ENCODE measurements at places on chromosomes 6 and 20.

DNA sequence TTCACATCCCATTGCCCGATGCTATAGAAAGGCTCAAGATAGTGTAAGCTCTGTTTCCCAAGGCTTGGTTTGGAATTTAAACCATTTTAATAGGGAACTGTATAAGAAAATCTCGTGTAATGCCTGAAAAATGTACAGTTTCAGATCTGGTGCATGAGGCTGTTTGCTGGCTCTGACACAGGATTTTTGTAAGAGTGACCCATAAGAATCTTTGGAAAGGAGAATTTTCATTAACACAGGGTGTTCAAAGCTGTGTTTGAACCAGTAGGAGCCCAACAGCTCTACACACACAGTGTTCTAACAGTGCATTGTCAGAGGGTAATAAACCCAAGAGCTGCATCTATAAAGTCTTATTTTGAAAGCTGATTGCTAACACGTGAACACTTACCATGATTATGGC, 293.5 kb downstream of the PRL start:
- DNase-seq = no peak

- DNase-seq = no peak
Observed at GRCh38 chr6:135228486-135228885, 47.4 kb downstream of the MYB start.

GRCh38 chr20:53662595-53662994, 69.0 kb upstream of the ZNF217 start:
- DNase-seq = no peak

DNA sequence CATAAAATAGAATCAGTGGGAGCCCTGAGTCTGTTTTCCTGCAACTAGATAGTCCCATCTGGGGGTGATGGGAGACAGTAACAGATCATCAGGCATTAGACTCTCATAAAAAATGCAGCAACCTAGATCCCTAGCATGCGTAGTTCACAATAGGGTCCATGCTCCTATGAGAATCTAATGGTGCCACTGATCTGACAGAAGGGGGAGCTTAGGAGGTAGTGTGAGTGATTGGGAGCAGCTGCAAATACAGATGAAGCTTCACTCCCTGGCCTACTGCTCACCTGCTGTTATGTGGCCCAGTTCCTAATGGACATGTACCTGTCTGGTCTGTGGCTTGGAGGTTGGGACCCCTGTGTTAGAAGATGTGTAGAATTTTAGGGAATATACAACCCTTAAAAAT, 904.5 kb upstream of the EPHA7 start:
- no peak for DNase-seq

DNA sequence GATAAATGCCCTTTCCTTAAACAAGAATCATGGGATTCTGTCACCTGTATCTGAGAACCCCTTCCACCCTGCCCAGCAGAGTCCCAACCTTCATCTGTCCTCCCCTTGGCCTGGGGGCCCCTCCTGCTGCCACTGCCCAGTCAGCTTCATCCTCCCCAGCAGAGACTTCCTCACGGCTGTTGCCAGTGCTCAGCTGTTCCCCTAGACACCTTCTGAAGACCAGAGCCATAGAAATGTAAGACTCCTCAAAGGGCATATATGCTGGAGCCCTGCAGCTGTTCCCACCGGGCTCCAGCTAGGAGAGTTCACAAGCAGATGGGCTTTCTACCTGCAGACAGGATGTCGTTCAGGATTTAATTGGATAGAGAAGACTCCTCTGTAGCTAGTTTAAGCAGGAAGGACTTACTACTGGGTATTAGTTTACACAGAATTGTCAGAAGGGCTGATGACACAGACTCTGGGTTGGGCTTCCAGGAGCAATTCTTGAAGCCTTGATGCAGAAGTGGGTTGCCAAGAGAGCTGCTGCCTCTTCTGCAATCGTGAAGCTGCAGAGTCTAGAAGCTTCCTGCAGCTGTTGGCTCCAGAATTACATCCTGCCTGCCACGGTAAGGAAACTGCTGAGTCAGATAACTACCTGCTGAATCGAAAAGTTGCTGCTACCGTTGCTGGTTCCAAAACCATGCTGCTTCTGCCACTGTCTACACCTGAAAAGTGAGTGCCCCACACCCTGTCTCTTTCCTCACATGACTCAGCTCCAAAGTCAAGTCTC, 57.1 kb upstream of the MLN start:
- DNase-seq = peak; percentile 5

- peak; percentile 70 for DNase-seq
Observed at GRCh38 chr6:142112451-142113061, 20.2 kb upstream of the GJE1 start.

DNA sequence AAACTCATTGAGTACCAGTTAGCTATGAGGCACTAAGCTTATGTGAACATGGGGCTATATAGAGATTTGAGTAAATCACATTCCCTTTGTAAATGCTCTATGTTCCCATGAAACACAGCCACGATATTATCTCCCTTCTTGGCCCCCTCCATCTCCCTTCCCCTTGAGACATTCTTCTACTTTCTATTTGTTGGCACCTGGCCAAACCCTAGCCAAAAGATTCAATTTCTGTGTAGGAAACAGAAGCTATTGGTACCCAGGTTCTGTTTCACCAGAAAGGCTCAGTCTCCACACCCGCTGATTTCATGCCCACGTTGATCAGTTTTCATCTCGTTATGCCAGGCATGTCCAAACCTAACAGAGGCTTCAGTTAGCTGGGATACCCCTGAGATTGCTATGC, 145.5 kb upstream of the LAMP5 start:
- DNase-seq = no peak

GRCh38 chr20:41534842-41535241, 83.3 kb downstream of the CHD6 start:
- DNase-seq = no peak

DNA sequence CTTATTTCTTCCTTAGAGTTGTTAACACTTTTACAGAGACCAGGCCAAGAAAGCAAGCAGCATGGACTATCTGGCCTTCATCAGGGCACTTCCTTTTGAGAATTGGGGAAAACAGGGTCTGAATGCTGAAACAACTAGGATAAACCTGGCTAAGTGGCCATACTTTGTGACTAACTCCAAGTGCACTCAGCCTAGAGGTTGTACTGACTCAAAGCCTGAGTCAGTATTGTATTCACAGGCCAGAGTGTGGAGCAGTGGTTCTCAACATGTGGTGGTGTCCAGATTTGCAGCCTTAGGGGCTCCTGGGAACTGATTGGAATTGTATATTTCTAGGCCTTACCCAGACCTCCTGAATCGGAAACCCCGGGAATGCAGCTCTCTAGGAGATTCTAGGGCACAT, 20.1 kb downstream of the SEC23B start:
- no peak for DNase-seq

DNA sequence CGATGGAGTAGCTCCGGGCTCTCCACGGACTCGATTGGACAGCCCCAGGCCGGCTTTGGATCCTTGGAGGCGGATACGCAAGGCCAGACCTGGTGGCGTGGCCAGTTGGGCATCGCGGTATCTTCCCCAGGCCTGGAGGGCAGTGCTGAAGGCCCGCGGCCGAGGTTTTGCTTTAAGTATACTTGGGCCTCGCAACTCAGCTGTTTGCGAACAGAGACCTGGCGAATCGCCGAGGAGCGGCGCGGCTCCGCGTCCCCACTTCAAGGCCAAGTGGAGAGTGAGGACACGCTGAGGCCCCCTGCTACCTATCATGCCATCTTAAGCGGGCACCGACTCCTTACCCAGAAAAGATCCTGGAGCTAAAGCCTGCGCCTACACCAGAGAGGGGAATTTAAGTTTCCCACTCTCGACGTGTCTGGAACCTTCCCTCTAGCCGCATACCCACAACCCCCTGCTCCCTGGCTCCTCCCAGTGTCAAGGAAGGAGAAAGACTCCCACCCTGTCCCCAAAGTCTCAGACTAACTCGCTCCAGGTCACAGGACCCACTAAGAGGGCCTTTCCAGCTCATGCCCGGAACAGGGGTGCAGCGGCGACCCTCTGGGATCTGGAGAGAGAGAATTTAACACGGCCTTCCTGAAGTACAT, 4.1 kb downstream of the LINC00237 start:
- DNase-seq = peak; percentile 16

GRCh38 chr6:100488244-100488643, 23.5 kb upstream of the SIM1 start:
- DNase-seq = no peak

DNA sequence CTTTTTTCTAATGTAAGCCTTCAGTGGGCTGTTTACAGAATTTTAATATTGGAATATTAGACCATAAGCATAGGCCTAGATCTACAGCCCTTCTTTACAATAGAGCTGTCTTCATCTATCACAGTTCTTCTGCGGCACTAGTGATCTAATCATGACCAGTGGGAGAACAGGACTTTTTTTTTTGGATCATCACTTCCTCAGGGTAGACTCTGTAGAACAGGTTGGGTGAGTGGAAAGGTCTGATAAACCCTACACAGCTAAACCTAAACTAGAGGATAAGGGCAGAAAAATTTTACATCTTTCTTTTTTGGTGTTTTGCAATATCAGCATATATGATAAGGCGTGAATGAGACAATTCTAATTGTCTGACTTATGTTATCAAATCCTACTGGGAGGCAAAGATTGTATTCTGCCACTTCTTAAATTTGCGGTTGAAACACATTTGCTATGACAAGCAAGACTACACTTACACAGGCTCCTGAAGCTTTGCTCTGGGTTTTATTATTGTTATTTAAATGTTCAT, 52.2 kb downstream of the GOPC start:
- DNase-seq = no peak

DNA sequence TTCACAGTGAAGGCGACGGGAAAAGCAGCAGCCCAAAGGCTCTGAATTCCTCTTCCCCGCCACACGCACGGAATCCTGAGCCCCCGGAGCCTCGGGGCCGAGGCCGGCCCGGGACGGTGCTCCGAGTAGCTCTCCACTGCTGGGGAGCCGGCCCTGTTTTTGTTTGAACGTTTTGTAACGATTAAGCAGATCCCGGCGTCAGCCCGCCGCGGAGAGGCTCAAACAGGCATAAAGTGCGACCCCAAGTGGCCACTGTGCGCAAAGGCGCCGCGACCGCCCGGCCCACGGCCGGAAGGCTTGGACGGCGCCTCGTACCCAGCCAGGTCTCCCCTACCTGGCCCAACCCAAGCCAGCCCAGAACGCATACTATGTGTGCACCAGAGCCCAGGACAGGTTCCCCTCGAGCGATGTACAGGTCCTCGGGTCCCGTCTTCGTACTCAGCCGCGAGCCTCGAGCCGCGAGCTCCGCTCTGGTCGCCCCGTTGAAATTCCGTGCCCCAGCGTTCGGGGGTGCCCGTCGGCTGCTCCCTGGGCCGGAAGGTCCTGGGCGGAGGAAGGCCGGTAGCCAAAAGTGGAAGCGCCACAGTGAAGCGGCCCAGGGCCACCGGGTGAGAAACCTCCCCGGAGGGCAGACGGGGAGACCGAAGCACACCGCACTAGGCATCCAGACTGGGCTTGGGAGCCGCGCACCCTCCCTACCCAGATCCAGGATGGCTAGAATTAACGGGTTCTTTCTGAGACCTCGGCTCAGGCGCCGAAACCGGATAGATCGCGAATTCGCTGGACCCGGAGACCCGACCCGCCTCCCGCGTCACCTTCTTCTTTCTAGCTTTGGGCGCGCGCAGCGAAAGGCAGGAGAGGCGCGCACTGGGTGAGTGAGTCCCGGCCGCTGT, 1.2 kb upstream of the MAFB start:
- peak; percentile 71 for DNase-seq

DNA sequence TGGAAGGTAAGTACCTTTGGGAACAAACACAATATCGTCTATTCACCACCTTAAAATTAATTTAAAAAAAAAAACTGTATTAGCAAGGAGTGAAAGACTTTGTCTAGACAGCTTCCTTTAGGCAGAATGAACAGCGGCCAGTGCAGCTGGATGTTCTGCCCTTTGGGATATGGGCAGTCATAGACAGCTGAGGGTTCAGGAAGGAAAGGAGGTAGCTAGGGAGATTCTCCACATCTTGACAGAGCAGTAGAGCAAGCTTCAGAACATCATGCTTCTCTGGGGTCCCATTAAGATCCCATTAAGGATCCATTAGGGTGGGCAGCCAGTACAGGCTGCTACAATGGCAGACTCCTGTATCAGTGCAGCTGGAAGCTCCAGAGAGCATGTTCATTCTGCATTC, 46.5 kb upstream of the PLCB4 start:
- no peak for DNase-seq

DNA sequence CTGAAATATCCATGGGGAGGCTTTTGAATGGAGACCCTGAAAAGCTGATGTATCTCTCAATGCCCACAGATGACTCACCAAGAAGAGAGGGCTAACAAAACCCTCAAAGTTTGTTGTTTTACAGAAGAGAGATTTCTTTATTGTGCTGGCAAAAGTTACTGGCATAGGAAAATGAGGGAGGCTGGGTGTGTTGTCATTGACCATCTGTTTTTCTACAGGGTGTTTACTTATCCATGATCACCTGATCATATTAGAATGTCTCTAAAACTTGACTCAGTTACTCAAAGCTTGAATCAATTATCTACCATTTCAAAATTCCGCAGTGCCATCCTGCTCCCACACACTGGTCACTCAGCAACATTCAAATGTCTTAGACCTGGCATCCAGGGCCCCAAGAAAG, 9.8 kb downstream of the NCOA6 start:
- DNase-seq = no peak

DNA sequence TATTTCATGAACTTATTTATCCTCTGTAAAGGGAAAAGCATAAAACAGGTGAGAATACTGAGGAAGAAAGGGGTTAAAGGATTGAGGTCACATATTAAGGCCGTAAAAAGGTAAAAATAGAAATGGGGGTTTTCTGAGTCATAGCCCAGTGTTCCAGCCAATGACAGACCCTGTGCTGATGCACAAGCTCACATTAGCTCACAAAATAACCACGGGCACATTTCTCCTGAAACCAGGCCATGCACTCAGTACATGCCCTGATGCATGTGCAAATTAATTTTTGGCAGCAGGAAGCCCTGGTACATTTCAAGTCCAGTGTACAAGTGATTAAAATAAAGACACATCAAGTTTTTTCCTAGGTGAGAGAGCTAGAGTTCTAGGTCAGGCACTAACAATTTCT, 194.4 kb downstream of the TMEM200A start:
- no peak for DNase-seq

DNA sequence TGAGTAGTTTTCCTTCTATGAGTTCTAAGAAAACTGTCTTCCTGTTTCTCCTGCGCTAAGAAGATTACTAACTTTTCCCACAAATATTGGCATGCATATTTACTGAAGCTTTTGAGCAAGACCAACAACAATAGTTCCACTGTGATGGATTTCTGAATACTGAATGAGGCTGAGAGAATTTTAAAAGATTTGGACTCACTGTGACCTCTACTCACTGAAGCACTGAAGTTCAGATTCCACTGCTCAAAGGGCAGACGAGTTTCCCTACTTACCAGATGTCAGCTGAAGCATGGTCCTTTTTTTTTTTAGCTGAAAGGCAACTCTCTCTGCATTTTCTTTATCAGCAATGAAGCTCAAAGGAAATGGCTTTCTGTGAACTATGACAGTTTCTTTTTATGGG, 718.5 kb downstream of the RFPL4B start:
- no peak for DNase-seq

GRCh38 chr6:139230391-139230840, 61.4 kb downstream of the TXLNB start:
- DNase-seq = no peak

DNA sequence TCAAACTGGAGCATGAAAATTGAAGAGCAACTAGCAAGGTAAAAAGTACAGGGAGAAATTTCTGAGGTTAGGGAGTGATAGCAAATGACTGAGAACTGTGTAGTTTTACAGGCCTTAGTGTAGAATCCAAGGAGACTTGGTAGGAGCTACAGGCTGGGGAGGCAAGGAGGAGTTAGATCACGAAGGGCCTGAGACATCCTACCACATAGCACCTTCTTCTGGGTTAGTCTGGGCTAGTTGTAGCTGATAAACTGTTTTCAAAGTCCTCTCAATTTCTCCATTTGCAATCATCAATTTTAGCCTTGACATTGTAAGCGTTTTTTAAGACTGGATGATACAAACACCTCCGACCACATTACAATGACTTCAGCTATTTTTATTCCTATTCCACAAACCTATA, 209.7 kb downstream of the TMEM200A start:
- DNase-seq = no peak

Measured in CD4-positive, alpha-beta T cell treated with Interleukin-1 beta for 1 hour (primary cell).